Fibroblast of skin of left biceps (primary cell): ENCODE measurements at places on chromosomes 11 and 22.

DNA sequence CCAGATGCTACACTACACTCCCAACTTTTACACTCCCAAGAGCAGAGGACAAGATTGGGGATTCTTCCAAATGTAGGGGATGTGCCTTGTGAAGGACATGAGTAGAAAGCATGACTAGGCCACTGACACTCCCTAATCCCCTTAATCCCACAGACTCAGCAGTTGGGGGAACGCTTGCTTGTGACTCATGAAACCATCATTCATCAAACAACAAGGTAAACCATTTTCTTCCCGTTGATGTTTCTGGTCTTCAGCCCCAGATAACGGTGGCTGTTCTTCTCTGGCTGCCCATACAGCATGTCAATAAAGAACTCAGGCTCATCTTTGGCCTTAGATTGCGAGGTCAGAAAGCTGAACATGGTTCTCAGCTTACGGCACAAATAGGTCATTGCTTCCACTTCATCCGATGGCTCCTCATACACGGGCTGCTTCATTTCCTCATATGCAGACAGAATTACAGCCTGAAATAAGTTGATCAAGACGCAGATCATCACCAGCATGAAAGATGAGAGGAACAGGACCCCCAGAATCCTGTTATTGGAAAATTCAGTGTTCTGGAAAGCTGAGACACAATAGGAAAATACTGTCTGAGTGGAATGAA is 6.4 kb upstream of the CDPF1 start:
- no peak for DNase-seq

DNA sequence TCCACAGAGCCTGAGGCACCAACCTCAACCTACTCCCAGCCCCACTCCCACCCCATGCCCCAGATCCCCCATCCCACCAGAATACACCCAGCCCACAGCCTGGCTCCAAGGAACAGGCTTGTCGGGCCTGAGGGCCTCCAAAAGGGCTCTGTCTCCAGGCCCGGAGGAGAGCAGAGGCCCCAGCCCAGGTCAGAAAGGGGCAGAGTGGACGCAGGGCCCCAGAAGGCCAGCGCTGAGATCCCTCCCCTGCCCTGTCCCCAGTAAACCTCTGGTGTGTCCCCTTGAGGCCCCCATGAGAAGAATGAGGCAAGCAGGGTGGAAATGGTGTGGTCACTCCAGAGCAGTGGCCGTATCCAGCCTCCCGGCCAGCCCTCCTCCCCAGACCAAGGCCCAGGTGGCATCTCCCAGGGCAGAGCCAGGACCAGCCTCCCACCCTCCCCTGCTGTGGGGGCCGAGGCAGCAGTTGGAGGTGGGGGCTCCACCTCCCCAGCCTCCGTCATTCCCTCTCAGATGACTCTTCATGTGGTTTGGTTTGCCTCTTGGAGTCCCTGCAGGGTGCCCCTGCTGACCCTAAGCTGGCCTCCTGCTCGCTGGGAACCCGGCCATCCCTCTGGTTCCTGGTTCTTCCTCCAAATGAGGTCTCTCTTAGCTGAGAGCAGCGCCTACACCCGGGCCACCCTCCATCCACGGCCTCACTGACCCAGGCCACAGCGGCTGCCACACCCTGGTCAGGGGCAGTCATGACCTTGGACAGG is 195.0 kb downstream of the IGLL1 start:
- no peak for DNase-seq

DNA sequence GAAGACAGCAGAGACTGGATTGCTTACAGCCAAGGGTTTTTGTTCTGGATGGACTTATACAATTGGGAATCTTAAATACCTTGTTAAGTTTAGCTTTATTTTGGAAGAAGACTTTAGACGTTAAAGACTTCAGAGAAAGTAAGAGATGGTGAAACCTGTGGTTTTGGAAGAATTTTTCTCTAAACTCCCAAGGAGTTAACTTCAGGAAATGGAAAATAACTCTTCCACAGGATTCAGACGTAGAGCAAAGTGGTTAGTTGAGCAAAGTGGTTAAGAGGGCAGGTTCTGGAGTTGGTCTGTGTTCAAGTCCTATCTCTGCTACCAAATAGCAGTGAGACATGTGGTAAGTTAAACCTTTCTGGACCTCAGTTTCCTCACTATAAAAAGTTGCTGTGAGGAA is 12.8 kb downstream of the PITPNB start:
- DNase-seq = no peak

DNA sequence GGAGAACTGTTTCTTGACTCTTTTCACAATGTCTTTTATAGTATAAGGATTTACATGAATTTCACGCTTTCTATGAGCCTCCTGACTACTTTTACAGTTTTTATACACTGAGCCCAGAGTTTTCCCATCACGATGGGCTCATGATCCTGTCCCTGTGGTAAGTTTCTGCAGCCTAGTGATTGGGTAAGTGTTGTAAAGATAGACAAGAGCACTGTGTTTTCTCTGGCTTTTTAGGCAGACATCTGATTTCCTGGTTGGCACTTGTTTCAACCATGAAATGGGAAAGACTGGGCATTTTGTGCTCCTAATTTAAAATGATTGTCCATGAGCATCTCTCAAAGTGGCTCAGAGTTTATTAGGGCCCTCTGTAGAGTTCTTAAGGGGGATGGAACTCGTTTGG is 299.0 kb downstream of the FAT3 start:
- DNase-seq = no peak

DNA sequence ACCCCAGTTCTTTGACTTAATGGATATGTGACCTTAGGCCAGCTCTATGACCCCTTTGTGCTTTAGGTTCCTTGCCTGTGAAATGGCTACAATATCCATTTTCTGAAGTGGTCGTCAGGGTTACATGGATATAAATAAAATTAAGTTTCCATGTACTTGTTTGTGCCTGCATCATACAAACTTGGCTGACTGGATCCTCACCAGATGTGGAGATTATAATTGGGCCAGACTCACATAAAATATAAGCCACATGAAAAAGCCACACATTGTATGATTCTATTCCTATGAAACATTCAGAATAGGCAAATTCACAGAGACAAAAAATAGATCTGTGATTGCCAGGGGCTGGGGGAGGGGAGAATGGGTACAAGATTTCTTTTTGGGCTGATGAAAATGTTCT is 100.9 kb upstream of the USP47 start:
- DNase-seq = no peak

- DNase-seq = no peak
Observed at GRCh38 chr11:6655020-6655789, 404 bp downstream of the DCHS1 start.

GRCh38 chr22:26922806-26923205 is 265.4 kb downstream of the MIAT start:
- DNase-seq = no peak

- DNase-seq = no peak
Observed at GRCh38 chr11:85359859-85360258, 267.3 kb downstream of the DLG2 start.

- DNase-seq = no peak
Observed at GRCh38 chr11:60334005-60334620, 7.1 kb downstream of the MS4A6E start.

- DNase-seq = no peak
Observed at GRCh38 chr11:834371-835316, 1.9 kb downstream of the CD151 start.

DNA sequence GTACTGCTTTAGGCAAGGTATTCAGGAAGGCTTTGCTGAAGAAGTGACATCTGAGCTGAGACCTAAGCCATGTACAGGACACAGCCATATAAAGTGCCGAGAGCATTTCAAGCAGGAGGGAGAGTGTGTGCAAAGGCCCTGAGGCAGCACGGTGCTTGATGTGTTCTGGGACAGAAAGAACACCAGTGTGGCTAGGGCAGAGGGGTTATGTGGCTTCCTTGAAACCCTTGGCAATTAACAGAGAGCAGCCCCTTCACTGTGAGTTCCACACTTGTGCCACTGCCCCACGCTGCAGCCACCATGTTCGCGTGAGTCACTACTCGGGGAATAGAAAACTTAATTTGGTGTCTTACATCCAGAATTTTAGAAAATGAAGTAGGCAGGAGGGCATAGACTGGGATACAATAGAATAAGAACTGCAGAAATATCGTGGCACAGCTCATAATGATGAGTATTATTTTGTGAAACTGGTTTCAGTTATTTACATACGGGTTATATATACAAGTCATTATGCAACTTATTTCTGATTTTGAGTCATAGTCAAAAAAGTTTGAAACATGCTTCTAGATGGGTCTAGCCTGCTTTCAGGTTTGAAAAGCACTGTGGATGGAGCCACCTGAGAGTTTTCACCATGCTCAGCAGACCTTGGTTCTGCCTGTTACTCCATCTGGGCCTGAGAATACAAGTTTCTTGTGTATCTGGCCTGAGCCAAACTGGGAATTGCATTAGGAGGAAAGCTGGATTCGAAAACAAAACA is 11.8 kb downstream of the IL10RA start:
- no peak for DNase-seq

DNA sequence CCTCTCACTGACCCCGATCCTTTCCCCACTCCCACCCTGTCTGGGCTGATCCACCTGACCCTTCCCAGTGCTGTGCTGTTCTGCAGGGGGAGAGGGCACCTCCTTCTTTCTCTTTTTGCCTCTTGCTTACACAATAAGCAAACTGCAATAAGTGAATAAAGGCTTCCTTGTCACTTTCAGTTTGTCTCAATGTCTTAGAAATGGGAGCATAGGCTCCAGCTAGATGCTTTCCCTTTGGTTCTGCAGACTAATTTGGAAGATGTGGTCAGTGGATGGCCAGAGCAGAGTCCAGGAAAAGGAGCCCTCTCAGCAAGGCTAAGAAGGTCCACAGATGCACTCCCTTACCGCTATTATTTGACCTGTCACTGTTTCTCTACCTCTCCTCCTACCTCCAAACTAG is 9.4 kb downstream of the OR8B12 start:
- DNase-seq = no peak

DNA sequence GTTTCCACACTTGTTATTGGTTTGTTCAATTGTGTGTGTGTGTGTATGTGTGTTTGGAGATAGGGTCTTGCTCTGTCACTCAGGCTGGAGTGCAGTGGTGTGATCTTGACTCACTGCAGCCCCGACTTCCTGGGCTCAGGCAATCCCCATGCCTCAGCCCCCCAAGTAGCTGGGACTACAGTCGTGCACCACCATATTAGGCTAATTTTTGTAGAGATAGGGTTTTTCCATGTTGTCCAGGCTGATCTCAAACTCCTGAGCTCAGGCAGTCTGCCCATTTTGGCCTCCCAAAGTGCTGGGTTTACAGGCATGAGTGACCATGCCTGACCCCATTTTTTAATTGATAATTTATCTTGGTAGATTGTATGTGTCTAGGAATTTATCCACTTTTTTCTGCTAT is 263.7 kb downstream of the DYNC2H1 start:
- no peak for DNase-seq

- DNase-seq = no peak
Observed at GRCh38 chr22:49150801-49151221, 676.9 kb downstream of the BRD1 start.
